NCI-H524 (cell line): ENCODE measurements at places on chromosomes 1 and 21.

- no peak for DNase-seq
Observed at GRCh38 chr21:34674468-34674867, 5.7 kb downstream of the CLIC6 start.

DNA sequence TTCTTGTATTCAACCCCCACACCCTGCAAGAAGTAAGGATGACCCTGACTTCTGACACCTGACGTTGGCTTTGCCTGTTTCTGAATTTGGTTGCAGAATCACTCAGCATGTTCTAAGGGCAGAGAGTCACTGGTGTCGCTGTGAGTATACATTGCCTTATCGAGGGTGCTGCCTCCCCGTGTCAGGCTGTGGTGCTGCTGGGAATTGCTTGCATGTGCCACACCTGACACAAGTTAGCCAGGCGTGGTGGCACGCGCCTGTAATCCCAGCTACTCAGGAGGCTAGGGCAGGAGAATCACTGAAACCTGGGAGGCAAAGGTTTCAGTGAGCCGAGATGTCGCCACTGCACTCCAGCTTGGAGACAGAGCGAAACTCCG is 45.9 kb downstream of the WDR4 start:
- peak; percentile 50 for DNase-seq

GRCh38 chr1:229884765-229885164 is 182.3 kb upstream of the GALNT2 start:
- peak; percentile 14 for DNase-seq

DNA sequence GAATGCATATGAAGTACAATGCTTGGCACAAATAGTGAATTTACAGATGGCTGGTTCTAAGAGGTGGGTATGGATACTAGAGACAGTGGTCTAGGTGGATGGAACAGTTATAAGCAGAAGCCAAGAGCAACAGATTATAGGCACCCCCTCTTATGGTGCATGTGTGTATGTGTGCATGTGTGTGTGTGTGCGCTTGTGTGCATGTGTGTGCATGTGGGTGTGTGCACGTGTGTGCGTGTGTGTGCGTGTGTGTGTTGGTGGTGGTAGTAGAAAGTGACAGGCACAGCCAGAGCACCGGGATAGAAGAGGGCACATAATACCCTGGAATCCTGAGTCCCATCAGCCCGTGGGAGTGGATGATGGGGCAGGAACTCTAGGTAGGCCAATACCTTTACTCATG is 1.3 kb downstream of the NCMAP start:
- DNase-seq = no peak

GRCh38 chr1:103250441-103250861 is 142.1 kb upstream of the COL11A1 start:
- no peak for DNase-seq

DNA sequence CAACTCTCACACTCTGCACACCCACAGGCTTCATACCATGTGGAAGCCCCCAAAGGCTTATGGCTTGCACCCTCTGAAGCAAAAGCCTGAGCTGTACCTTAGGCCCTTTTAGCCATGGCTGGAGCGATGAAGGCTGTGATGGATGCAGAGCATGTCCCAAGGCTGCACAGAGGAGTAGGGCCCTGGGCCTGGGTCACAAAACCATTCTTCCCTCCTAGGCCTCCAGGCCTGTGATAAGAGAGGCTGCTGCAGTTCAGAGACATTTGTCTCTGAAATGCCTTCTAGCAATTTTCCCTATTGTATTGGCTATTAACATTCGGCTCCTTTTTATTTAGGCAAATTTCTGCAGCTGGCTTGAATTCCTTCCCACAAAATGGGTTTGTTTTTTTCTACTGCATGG is 1707.7 kb downstream of the MRPL39 start:
- no peak for DNase-seq

DNA sequence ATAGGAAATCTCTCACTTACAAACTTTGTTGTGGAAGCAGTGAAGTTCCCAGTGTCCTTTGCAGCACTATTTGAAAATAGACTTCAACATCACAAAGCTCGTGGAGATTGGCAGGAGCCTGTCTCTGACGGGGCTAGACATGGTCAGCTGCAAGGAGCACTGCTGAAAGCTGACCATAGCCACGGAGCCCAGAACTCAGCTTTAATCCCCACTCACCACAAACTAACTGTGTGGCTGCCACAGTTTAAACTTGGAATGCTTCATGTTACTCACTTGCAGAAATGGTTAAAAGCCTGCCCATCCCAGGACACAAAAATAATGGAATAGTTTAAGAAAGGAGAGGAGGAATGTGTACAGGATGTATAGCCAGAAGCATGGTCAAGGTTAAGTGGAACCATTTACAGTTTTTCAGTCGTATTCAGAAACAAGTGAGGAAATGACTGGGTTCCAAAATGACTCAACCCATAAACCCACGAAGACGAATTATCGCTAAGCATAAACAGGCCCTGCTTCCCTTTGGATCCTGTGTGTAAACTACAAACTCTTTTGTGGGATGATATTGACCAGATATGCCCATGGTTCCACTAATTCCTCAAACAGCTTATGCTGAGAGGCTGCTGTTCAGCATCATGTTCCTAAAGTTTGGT is 18.2 kb downstream of the DNALI1 start:
- no peak for DNase-seq

DNA sequence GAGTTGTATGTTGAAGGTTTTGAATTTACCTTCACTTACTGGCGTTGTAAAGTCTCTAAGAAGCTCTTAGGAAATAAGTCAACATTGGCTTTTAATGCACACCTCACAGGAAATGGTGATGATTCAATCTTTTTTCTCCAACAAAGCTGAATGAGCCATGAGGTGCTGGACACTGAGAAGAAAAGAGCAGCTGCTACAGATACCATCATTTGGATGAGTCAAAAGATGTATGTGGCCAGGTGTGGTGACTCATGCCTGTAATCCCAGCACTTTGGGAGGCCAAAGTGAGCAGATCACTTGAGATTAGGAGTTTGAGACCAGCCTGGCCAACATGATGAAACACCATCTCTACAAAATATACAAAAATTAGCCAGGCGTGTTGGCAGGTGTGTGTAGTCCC is 3.3 kb upstream of the IL23R start:
- no peak for DNase-seq

DNA sequence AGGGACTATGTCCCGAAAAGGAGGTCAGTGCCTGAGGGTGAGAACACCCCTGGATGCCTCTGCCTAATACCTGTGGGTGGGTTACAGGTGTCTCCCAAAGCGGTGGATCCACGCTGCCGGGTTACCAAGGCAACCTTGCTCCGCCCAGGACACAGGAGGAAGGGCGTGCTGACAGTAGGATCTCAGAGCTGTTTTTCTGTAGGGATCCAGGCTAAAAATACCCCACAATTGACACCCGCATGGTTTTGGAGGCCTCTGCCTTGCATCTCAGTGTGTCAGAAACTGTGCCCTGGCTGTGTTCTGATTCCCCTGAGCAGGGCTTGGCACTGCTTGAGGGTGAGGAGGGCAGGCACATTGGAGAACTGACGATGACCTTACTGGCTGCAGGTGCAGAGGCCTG is 118.0 kb downstream of the IER5 start:
- no peak for DNase-seq

- no peak for DNase-seq
Observed at GRCh38 chr1:244780311-244780710, 55.1 kb upstream of the COX20 start.

DNA sequence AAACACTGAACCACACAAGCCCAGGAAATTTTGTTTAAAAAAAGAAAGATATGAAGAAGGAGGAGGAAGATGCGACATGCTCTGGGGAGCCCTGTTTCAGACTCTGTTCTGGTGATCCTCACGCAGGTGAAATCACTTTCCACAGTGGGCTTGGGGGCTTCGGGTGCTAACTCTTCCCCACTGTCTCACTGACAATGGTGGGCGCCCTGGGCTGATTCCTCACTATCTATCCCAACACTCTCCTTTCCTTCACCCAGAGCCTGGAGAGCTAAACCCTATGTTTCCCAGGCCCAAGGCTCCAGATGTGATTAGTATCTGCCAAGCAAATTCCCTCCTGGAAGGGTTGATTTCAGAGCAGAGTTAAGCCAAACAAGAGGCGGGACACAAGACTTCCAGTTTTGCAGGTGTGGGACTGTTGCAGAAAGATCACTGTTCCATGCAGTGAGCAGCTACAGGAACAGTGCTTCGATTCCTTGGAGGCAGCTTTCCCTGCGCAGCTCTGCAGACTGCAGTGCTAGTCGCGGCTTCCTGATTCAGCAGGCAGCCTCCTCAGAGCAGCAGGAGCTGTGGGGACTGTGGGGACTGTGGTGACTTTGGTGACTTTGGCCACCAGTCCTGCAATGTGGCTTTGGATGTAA is 168.3 kb downstream of the RHOU start:
- no peak for DNase-seq

DNA sequence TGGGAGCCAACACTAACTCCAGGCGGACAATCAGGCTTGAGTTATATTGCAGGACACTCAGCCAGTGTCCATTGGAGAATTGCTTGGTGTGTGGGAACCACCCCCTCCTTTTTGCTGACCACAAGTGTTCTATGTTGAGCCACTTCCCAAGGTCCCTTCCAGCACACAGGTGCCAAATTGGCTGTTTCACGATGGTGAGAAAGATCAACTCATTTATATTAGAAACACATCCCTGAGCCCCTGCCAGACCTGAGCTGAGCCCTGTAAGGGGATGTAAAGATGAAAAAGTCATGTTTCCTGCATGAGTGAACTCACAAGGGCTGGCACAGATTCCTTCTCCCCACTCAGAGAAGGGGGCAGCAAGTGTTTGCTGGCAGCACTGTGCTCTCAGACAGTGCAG is 96.5 kb downstream of the KCNN3 start:
- DNase-seq = peak; percentile 35

DNA sequence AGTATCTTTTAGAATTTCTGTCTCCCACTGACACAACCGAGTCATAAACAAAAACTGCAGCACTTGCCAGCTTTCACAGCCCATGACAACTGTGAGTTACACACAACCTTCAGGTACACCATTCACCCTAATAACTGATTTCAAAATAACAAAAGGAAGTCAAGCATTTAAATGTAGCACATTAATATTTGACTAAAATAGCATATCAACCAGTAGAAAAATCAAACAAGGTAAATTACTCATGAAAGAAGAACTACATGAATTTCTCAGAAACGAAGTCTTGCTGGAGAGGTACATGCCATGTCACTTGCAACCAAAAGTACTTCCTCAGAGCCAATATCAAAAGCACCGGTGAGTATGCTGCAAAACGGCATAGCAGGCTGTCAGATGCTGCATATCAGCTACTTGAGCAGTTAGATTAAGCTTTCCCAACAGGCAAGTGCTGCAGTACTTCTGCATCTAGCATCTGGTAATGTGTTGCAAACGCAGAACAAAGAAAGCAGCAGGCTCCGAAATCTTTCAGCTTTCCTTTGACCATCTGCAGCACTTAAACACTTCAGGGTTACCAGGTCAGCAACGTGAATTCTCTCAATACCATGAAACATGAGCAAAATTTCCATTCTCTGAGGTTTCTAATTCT is 223.2 kb downstream of the SMYD3 start:
- DNase-seq = peak; percentile 67

- DNase-seq = peak; percentile 12
Observed at GRCh38 chr1:176745945-176746344, 283.0 kb downstream of the PAPPA2 start.

DNA sequence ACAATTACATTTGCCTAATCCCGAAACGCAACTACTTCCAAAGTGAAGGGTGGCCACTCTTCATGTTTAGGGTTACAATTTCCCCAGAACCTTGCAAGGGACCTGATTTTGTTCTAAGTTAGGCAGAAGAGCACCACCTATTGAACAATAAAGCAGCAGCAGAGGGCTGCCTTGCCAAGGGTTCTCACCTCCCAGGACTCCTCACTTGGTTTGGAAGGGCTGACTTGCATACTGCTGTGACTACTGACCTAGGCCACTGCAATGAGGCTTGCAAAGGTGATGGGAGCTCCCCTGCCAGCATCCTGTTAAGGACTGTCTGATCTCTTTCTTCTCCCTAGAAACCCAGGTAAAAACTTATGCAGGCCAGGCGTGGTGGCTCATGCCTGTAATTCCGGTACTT is 14.2 kb downstream of the MTOR start:
- DNase-seq = peak; percentile 15

- DNase-seq = no peak
Observed at GRCh38 chr1:56897150-56898004, 42.8 kb downstream of the C8A start.

GRCh38 chr1:156104861-156105832 is 9.4 kb upstream of the LMNA start:
- DNase-seq = no peak

DNA sequence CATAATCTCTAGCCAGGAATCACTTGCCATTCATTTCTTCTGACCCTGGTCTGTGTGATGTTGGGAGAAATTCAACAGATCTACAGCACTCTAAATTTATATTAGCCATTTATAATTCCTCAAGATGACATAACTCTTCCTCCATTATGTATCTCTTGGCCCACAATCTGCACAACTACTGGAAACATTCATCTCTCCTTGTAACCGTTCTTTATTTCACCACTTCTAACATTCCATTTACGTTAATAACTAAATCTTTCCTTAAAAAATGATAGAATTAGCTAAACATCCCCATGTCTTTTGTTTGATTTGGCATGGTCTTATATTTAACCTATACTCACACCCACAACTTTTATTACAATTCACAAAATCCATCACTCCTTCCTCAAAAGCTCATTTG is 166.0 kb downstream of the COL11A1 start:
- no peak for DNase-seq

- DNase-seq = no peak
Observed at GRCh38 chr21:30620080-30620479, 347 bp upstream of the KRTAP20-4 start.

GRCh38 chr1:54766726-54767125 is 2.4 kb upstream of the PARS2 start:
- DNase-seq = no peak

GRCh38 chr1:204336421-204337035 is 23.2 kb downstream of the PLEKHA6 start:
- DNase-seq = no peak

- DNase-seq = no peak
Observed at GRCh38 chr1:244302876-244303609, 148.7 kb downstream of the ADSS2 start.

- DNase-seq = no peak
Observed at GRCh38 chr1:53473463-53473862, 14.3 kb downstream of the DMRTB1 start.

- no peak for DNase-seq
Observed at GRCh38 chr1:207873055-207873890, 37.7 kb downstream of the CD34 start.

DNA sequence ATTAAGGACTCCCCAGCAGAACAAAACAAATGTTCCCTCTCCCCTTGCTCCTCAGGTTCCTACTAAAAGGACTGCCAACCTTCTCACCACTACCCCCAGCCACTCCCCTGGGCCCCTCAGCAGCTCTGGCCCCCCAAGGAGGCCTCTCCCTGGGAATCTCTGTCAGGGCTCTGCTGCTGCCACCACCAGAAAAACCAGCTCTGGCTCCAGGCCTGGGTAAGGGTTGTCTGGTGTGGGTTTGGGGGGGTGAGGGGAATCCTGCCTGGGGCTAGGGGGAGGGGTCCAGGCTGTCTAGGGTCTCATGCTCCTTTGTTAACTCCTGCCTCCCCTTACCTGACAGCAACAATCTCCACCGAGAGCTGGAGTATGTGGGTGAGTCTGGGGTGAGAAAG is 4.8 kb downstream of the NECTIN4 start:
- DNase-seq = no peak
